Lung (tissue), 17 donors: ENCODE measurements at places on chromosomes 13 and 19.

DNA sequence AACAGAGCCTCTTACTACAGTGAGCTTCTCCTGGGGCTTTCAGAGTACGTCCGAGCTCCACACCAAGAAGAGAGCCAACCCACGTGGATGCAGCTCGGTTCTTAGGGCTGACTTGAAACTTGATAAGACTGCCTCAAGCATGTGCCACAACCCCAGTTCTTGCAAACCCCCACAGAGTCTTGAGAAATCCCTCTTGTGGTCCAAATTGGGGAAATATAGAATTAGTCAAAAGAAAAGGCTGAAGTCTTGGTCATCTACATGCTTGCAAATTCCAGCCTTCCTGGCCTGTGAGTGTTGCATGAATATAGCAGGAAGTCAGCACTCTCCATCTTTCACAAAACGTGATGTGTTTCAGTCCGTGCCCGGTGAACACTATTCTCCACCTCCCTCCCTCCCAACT, 95.2 kb downstream of the GGACT start:
- no peak for DNase-seq

GRCh38 chr13:21328836-21329477, 130.1 kb downstream of the ZDHHC20 start:
- DNase-seq, result no peak

- DNase-seq, result no peak
Observed at GRCh38 chr19:43362179-43362578, 8.7 kb downstream of the CD177 start.

DNA sequence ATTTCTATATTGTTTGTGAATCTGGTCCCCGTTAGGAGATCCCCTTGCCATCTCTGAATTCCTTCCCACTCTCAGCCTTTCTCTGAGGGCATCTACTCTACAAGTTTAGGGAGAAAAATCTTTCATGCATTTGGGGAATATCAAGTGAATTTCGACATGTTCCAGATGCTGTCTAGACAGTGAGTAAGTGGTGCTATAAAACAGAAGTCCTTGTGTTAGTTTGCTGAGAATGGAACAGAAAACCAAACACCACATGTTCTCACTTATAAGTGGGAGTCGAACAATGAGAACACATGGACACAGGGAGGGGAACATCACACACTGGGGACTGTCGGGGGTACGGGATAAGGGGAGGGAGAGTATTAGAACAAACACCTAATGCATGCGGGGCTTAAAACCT, 5.1 kb downstream of the OR7A10 start:
- DNase-seq, result no peak

GRCh38 chr13:87042946-87043345, 628.2 kb upstream of the SLITRK5 start:
- DNase-seq, result no peak

- DNase-seq, result no peak
Observed at GRCh38 chr13:51269039-51269438, 46.8 kb downstream of the FAM124A start.

- DNase-seq, result no peak
Observed at GRCh38 chr19:3707868-3708206, 347 bp upstream of the TJP3 start.

GRCh38 chr13:111080642-111081041, 34.5 kb upstream of the ARHGEF7 start:
- no peak for DNase-seq
